ENCODE measurements at places on chromosomes 7 and 10. TPM values are rescaled to one million over a fixed set of nuclear protein-coding genes. Genes with fewer than 3 reads are reported as not detected.

Gene REEP3
- 32.6 TPM for total RNA-seq

Gene ADIRF
- not detected for total RNA-seq

Gene IFIT2
- 0.40 TPM for total RNA-seq

Gene TPST1
- total RNA-seq = 14.9 TPM

Gene SAMD9L
- not detected for total RNA-seq

Gene CPA2
- 0.31 TPM for total RNA-seq

Gene NCAPG2
- total RNA-seq = 119 TPM

Gene ALKBH4
- total RNA-seq = 16.6 TPM

Gene MMD2
- not detected for total RNA-seq

Gene METTL27
- 6.2 TPM for total RNA-seq

Gene GIMAP5
- total RNA-seq = not detected

Gene MDH2
- 254 TPM for total RNA-seq

Gene SORCS3
- 0.82 TPM for total RNA-seq

Gene UTF1
- 21.7 TPM for total RNA-seq

Gene SLC26A5
- total RNA-seq = 0.40 TPM

Gene ADARB2
- 2.7 TPM for total RNA-seq

Gene BEND7
- 5.9 TPM for total RNA-seq

Gene RINT1
- total RNA-seq = 18.6 TPM

Gene GHRHR
- total RNA-seq = 6.5 TPM

Gene HMX2
- total RNA-seq = 1.3 TPM

Gene CPEB3
- total RNA-seq = 1.9 TPM

Gene CTAGE8
- total RNA-seq = not detected

Gene AKR1E2
- total RNA-seq = 3.5 TPM

Measured in H1 (cell line).